ENCODE measurements at places on chromosomes 16 and 17. TPM values are rescaled to one million over a fixed set of nuclear protein-coding genes. Genes with fewer than 3 reads are reported as not detected.

Gene GCGR
- not detected for total RNA-seq

Gene KLHL10
- not detected for total RNA-seq

Gene OSGIN1
- 1.2 TPM for total RNA-seq

Gene CDH1
- total RNA-seq, result 0.55 TPM

Gene PAM16
- total RNA-seq, result 38.6 TPM

Gene TAC4
- total RNA-seq, result not detected

Gene ITGB3
- total RNA-seq, result not detected

Gene CSNK2A2
- total RNA-seq, result 63.5 TPM

Gene KRT20
- total RNA-seq, result not detected

- H3K36me3 ChIP-seq, result no peaks in the 10 kb centered on the region
- H3K4me1 ChIP-seq, result no peaks in the 10 kb centered on the region
- DNase-seq, result no peak
- H3K27me3 ChIP-seq, result no peaks in the 10 kb centered on the region
- H3K4me3 ChIP-seq, result no peak overlapping the region
These were observed 767.6 kb upstream of the EEF2KMT start for GRCh38 chr16:5865236-5865635.

- H3K27ac ChIP-seq, result no peak overlapping the region
- peaks cover 6% of the 10 kb centered on the region for H3K4me1 ChIP-seq
- no peaks in the 10 kb centered on the region for H3K36me3 ChIP-seq
- peaks cover 5% of the 10 kb centered on the region for H3K27me3 ChIP-seq
These were observed 2.6 kb upstream of the ADORA2B start for GRCh38 chr17:15942207-15942833.

GRCh38 chr17:5585836-5586521 is 1.7 kb upstream of the NLRP1 start:
- H3K36me3 ChIP-seq, result peaks cover 14% of the 10 kb centered on the region
- peak; percentile 18 for DNase-seq
- peaks cover 58% of the 10 kb centered on the region for H3K4me1 ChIP-seq
- H3K27me3 ChIP-seq, result no peaks in the 10 kb centered on the region
- no peak overlapping the region for H3K4me3 ChIP-seq

- H3K27ac ChIP-seq, result no peak within 1 kb of the TSS
- H3K4me1 ChIP-seq, result peaks cover 18% of the 10 kb centered on the region
- peaks cover 32% of the 10 kb centered on the region for H3K27me3 ChIP-seq
- no peak for DNase-seq
- H3K36me3 ChIP-seq, result no peaks in the 10 kb centered on the region
These were observed at the start of gene MT1G for GRCh38 chr16:56667581-56668571. MT1G (minus strand) TSS chr16:56668065; CDS start chr16:56667993, 72 bp downstream.

- DNase-seq, result no peak
- H3K27ac ChIP-seq, result no peak overlapping the region
- no peaks in the 10 kb centered on the region for H3K36me3 ChIP-seq
- no peaks in the 10 kb centered on the region for H3K4me1 ChIP-seq
- H3K4me3 ChIP-seq, result no peak overlapping the region
- no peaks in the 10 kb centered on the region for H3K27me3 ChIP-seq
These were observed 421.5 kb downstream of the SLC39A11 start for GRCh38 chr17:72671016-72671415.

DNA sequence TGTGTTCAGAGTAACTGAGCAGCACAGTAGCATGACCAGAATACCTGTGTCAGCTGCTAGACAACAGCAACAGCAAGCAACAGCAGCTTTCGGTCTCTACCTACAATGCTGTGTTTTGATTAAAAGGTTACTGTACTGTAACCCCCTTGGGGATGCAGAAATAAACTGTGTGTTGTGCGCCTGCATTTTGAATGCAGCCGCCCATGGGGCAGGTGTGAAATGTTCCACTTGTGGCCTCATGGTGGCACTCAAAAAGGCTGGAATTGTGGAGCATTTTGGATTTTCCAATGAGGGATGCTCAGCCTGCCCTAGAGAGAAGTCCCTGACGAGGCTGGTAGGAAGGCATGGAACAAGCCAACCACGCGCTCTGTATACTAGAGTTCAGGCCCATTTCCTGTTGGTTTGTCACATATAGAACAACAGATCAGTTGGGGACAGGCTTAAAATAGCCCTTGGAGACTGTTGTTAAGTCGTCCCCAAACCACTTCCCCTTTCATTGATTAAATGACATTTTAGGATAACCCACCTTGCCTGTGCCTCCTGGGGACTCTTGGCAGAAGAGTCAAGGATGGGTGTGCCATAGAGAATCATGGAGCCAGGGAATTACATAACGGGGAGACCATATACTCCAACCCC is 27.1 kb downstream of the SCPEP1 start:
- H3K27me3 ChIP-seq, result no peaks in the 10 kb centered on the region
- H3K4me1 ChIP-seq, result peaks cover 3% of the 10 kb centered on the region
- no peak overlapping the region for H3K27ac ChIP-seq
- H3K36me3 ChIP-seq, result no peaks in the 10 kb centered on the region

DNA sequence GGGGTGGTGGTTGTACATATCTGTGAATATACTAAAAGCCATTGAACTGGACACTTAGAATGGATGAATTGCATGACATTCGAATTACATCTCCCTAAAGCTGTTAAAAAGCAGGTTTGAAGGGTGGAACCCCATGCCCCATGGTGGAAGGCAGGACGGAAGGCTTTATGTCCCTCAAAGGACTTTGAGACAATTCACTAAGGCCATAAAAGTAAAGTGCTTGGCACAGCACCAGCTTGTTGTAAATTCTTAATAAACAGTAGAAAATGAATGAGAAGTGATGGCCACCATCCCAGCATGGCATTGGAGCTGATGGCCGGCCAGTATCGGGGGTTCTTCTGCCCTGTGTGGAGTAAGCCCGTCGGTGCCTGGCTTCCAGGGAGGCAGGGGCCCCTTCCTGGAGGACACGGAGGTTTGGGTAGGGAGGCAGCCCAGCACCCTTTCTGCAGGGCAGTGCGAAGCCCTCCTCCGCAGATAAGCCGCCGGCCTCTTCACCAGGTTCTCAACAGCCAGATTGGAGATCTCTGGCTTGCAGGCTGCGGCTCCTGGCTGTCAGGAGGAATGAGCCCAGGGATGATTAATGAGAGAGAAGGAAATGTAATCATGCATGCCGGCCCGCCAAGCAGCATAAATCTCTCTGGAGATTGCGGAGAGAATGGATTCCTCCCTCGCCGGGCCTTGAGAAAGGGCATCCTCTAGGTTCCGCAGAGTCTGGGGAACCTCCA is 346.9 kb downstream of the FOXL1 start:
- H3K4me3 ChIP-seq, result no peak overlapping the region
- no peaks in the 10 kb centered on the region for H3K4me1 ChIP-seq
- peaks cover 15% of the 10 kb centered on the region for H3K27me3 ChIP-seq
- DNase-seq, result no peak
- H3K27ac ChIP-seq, result no peak overlapping the region

DNA sequence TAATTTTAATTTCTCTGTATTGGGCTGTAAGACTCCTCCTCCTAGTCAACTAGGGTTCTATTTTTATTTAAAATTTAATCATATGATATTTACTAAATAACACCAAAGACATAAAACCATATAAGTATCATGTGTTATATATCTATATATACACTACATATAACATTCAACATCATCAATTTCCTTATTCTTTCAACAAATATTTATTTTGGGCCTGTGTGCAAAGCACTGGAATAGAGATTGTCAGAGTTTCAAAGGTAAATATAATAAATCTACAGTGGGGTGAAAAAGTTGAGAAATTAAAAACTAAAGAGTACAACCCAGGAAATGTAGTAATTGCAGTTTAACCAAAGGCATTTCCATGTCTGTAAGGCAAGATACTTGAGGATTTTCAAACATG is 364.0 kb downstream of the CA10 start:
- no peaks in the 10 kb centered on the region for H3K4me1 ChIP-seq
- no peaks in the 10 kb centered on the region for H3K27me3 ChIP-seq
- H3K4me3 ChIP-seq, result no peak overlapping the region
- no peak for DNase-seq
- H3K36me3 ChIP-seq, result no peaks in the 10 kb centered on the region

DNA sequence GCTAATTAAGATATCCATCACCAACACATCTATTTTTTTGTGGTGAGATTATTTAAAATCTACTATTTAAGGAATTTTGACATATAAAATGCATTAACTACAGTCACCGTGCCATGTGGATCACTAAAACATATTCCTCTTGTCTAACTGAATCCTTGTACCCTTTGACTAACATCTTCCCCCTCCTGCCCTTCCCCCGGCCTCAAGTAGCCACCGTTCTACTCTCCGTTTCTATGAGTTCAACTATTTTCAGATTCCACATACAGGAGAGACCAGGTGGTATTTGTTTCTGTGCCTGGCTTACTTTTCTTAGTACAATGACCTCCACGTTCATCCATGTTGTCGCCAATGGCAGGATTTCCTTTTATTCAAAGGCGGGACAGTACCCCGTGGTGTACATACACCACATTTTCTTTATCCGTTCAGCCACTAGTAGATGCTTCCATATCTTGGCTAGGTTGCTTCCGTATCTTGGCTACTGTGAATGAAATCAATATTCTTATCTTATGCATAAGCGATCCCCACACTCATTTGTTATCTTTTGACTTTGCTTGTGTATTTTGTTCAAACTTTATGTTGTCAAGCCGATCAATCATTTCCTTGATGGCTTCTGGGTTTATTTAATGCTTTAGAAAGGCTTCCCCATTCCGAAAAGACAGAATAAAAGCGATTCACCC is 134.7 kb downstream of the KCNJ12 start:
- peaks cover 4% of the 10 kb centered on the region for H3K4me1 ChIP-seq
- peak overlapping the region; percentile 15 for H3K27ac ChIP-seq
- no peak for DNase-seq
- H3K4me3 ChIP-seq, result no peak overlapping the region

GRCh38 chr17:42188749-42189650 is 3.7 kb upstream of the HCRT start:
- peaks cover 26% of the 10 kb centered on the region for H3K4me1 ChIP-seq
- DNase-seq, result no peak
- no peak overlapping the region for H3K27ac ChIP-seq
- H3K27me3 ChIP-seq, result no peaks in the 10 kb centered on the region
- no peaks in the 10 kb centered on the region for H3K36me3 ChIP-seq

DNA sequence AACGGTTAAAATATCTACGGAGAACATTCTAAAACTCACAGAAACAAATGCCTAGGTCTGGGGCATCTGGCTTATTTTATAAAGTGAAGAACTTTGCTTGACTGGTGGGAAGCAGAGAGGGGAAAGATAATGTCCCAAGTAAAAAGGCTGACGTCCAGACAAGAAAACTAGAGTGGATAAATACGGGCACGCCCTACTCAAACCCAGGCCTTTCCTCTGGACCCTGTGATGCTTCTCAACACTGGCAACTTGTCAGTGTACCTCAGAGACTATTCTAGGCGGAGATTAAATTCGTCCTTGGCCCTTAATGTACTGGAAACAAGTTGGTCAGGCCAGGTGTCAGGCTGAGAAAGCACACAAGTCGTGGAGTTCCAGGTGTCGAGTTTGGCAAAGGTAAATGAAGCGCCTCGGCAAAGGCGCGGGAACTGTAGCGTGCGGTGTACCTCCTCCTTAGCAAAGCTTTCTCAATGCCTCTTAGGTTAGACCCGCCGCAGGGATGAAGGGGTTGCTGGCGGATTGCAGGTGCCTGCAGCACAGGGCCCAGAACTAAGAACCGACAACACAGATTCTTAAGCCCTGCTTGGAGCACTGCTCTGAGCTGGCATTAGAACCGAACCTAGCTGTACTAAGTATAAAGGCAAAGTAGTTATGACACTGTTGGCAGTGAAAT is 668 bp upstream of the UNK start:
- peaks cover 51% of the 10 kb centered on the region for H3K4me1 ChIP-seq
- peak overlapping the region; percentile 66 for H3K4me3 ChIP-seq
- H3K27me3 ChIP-seq, result no peaks in the 10 kb centered on the region
- peak overlapping the region; percentile 100 for H3K27ac ChIP-seq

GRCh38 chr16:49724774-49725173 is 131.1 kb downstream of the ZNF423 start:
- H3K27ac ChIP-seq, result no peak overlapping the region
- no peak for DNase-seq

DNA sequence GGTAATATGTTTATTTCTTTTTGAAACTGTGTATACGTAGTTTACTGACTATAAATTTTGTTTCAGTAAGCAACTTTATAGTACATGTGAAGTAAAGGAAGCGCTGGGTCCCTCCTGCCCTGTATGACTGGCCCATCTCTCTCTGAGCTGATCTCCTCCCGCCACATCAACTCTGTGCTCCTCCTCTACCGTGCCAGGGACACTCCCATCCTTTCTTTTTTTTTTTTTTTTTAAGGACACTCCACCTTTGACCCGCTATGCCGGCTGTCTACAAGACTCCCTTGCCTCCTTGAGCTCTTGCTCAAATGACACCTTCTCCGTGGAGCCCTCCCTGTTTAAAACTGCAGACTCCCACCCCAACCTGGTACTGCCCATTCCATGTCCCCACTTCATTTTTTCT is 35.5 kb downstream of the ERN1 start:
- H3K4me1 ChIP-seq, result peaks cover 72% of the 10 kb centered on the region
- H3K4me3 ChIP-seq, result no peak overlapping the region
- no peak for DNase-seq
- no peak overlapping the region for H3K27ac ChIP-seq
- peaks cover 13% of the 10 kb centered on the region for H3K36me3 ChIP-seq

DNA sequence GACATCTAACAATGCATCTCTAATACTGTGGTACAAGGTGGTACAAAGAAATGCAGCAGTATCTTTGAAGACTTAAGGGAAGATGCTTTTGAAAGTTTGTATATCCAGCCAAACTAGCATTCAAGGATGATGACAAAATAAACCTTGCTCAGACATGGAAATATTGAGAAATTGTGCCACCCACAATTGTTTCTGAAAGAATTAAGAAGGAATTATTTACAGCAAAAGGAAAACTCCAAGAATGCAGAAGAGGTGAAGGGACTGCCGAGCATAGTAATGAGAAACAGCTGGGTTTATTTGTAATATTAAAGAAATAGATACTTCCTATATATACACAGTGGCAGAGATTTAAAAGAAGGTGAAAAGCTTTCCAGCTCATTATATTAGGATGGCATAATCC is 29.5 kb downstream of the PMFBP1 start:
- H3K4me3 ChIP-seq, result no peak overlapping the region
- H3K27ac ChIP-seq, result no peak overlapping the region
- no peaks in the 10 kb centered on the region for H3K4me1 ChIP-seq
- no peaks in the 10 kb centered on the region for H3K36me3 ChIP-seq

DNA sequence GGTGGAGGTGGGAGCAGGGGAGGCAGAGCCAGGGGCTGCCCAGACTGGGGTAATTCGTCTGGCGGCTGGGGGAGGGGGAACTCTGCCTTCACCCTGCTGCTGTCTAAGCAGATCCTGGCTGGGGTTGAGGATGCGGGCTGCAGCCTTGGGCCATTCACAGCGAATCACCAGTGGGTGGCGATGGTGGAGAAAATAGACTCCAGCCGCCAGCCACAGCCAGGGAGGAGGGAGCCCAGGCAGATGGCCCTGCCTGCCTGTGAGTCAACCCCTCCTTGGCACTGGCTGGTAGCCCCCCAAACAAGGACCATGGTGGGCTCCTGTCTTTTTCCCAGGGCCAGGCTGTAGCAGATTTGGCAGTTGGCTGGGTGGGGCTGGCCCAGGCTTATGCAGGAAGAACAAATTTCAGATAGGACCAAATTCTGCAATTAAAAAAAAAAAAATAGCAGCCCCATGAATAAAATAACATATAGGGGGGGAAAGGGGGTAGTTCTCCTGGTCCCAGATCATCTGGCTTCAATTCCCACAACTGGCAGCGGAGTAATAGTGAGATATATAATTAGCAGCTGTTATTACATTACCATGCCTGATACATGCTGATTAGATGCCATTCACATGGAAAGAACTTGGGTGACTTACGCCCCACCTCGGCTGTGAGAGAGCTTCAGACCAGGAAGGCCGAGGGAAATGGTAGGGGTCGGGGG is 41.5 kb upstream of the CDH5 start:
- H3K27ac ChIP-seq, result no peak overlapping the region
- H3K27me3 ChIP-seq, result no peaks in the 10 kb centered on the region
- no peaks in the 10 kb centered on the region for H3K36me3 ChIP-seq
- H3K4me1 ChIP-seq, result no peaks in the 10 kb centered on the region
- no peak overlapping the region for H3K4me3 ChIP-seq
- DNase-seq, result no peak

All from CD4-positive, alpha-beta memory T cell (primary cell).